ENCODE measurements at places on chromosomes 11 and 22.

DNA sequence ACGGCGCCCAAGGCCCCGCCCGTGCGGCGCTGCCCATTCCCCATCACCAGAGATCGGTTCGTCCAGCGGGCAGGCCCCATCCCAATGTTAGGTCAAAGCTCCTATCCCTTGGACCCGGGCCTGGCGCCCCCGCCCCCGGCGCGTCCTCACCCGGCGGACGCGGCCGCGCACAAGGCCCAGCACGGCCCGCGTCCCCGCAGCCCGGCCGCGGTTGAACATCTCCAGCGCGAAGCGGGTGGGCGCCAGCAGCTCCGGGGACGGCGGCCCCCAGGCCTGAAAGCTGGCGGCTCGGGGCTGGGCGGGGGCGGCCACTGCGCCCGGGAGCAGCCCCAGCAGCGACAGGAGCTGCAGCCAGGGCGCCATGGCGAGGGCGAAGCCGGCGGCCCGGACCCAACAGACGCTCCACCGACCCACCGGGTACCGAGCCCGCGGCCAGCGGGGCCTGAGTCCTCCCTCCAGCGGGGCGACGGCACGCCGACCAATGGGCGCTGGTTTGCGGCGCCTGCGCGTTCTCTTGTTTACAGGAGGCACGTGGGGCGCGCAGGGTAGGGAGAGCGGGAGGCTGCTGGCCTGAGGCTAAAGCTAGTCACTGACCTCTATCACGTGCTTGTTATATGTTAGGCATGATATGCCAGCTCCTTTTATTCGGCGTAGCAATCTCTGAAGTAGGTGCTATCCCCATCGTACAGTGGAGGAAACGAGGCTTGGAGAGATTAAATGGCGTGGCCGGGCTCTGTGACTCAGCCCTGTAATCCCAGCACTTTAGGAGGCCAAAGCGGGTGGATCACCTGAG is at the start of gene CTSF:
Gene CTSF (minus strand): TSS at position 483 of the 793 bp plus-strand sequence. CDS start 120 bp downstream, at position 363.
- no peak for DNase-seq

- no peak for DNase-seq
Observed at GRCh38 chr22:32286290-32286840, 31.2 kb upstream of the SLC5A4 start.

- no peak for DNase-seq
Observed at GRCh38 chr22:46569055-46569847, 31.8 kb upstream of the CELSR1 start.

GRCh38 chr11:120574876-120575275 is 63.3 kb downstream of the GRIK4 start:
- no peak for DNase-seq

DNA sequence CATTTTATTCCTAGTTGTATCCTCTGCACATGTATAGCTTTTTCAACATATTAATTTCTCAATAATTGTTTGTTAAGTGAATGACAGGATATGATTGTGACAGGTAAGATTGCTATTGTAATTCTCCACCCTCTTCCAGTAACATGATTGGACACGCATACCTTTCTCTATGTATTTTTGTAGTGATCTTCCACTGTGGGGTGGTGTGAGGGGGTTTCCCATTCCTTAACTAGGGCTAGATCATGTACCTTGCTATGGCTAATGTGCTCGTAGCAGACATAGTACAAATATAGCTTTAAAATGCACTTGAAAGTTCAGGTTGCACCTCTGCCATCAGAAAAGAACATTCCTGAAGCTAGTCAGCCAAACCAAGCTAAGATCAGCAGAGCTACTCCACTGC is 2392.8 kb upstream of the RAG2 start:
- no peak for DNase-seq

DNA sequence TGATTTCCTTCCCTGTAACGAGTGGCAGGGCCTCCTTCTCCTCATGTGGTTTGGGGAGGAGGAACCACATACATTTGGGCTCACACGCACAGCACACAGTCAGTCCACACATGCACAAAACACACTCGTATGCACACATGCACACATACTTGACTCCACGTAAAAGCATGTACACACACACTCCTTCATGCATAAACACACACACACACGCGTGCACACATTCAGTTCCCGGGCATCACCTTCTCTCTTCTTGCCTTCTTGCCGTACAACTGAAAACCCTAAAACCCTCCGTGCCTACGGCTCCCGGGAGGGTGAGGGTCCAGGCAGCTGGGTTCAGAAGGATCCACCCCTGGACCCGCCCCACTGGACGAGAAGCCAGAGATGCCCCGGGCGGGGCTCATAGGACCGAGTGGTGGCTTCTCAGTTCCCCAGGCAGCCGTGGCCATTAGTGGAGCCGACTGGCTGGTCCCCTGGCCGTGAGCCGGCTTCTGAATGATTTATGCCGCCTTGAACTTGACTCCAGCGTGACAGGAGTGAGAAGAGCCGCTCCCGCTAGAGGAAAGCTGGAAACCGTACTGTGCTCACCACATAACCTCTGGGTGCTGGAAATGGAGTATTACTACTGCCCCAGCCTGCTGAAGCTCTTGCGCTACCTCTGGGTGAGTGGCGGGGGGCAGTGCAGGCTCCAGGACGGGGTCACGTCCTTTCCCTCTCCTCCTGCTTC is 117.4 kb downstream of the KIAA1671 start:
- no peak for DNase-seq

DNA sequence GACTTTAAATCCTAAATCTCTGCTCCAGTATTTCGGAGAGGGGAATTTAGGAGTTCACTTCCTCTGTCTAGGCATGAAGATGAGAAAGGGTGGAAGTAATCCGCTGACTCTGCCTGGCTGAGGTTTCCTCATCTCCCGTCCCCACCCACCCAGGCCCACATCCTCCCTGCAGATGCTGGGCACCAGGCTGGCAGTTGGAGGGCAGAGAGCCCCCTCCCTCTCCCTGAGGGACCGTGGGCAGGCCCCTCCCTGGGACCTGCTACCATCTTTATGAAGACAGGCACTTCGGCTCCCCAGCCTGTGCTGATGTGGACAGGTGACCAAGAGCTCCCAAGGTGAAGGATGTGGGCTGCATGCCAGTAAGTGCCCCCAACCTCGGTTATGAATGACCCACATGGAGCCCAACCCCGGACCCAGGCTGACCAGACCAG is 6.7 kb downstream of the CASTOR1 start:
- no peak for DNase-seq

DNA sequence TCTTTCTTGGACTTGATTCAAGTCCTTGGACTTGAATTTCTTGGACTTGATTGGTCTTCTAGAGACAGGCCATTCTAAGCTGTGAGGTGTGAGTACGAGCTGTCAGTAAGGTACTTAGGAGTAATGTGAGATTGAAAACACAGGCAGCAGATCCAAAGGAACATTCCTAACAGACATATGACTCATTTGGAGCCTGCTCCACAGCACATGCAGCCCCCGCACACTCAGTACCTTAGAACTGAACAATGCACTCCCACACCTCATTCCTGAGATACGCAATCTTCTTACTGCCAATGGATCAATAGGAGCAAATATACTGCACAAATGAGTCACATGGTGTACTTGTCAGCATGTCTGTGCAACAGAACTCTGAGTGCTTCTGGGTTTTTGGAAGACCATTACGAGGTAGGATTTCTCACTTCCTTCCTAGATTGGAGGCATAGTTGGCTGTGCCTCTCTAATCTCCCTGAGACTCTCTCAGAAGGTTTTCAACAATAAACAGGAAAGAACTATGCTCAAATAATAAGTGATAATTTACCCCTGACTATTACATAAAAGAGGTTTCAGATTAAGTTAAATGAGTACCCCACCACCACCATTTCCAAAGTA is 243.1 kb downstream of the KCNA4 start:
- DNase-seq: no peak

GRCh38 chr11:71947498-71947897 is 18.7 kb downstream of the RNF121 start:
- peak; percentile 25 for DNase-seq

DNA sequence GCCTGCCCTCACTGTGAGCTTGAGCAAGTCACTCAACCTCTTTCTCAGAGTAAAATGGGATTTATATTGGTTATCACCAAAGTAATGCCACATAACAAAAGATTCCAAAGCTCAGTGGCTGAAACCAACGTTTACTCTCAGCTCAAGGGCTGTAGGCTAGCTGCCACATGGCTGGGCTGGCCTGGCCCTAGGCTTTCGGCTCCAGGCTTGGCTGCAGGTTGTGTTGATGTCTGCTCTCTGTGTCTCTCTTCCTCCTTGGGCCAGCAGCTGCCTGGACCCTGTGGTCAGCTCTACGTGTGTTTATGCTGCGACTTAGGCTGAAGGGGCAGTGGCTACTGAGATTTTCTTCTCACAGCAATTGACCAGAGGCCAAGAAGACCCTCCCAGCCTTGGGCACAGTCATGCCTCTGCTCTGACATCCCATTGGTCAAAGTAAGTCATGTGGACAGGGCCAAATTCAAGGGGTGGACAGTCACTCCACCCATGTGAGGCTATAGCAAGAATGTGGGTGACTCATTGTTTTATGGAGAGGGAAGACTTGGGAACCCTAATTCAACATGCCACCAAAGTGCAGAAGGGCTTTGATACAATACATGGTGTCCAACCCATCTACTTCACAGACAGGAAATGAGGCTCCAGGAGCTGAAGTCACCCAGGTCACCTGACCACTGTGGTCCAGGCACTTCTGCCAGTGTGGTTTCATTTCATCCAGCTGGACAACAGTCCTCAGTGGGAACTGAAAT is 90.6 kb downstream of the TSPAN18 start:
- no peak for DNase-seq

DNA sequence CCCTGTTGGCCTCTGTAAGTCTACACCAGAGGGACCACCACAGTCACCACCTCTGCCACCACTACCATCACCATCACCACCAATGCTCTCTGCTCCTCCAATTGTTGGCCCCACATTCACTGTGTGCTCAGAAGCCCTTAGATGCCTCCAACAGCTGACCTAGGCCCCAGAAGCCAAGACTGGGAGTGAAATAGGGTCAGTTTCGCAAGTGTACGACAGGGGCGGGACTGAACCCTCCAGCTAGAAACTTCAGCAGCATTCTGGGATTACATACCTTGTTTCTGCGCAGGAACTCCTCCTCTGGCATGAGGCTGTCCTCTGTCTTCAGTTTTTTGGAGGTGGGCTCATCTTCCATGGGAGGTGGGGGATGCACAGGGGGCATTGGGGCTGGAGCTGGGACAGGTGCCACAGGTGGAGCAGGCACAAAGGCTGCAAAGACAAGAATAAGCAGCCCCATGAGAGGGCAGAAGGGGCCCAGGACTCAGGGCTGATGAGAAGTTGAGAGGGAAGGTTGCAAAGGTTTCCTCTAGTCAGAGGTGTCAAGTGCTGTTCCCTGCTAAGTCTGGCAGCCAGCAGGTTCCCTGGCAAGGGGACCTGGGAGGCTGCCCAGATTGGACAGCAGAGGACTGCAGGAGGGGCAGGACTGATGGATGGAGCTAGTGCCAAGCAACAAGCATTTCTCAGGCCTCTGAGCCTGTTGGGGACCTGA is 10.2 kb upstream of the TBC1D10A start:
- no peak for DNase-seq

DNA sequence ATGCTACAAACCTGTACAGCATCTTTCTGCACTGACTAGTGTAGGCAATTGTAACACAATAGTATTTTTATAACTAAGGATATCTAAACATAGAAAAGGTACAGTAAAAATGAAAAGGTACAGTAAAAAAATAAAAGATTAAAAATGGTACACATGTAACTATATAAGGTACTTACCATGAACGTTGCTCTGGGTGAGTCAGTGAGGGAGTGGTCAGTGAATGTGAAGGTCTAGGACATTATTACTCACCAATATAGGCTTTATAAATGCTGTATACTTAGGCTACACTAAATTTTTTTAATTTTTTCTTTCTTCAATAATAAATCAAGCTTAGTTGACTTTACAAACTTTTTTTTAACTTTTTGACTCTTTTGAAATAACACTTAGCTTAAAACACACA is 59.9 kb downstream of the EIF3M start:
- no peak for DNase-seq
